ENCODE measurements at places on chromosomes 5 and 9.

GRCh38 chr5:95102080-95102479 is 182.8 kb downstream of the MCTP1 start:
- DNase-seq: no peak

- no peak for DNase-seq
Measured at GRCh38 chr5:149326611-149327010, 18.7 kb upstream of the GRPEL2 start.

DNA sequence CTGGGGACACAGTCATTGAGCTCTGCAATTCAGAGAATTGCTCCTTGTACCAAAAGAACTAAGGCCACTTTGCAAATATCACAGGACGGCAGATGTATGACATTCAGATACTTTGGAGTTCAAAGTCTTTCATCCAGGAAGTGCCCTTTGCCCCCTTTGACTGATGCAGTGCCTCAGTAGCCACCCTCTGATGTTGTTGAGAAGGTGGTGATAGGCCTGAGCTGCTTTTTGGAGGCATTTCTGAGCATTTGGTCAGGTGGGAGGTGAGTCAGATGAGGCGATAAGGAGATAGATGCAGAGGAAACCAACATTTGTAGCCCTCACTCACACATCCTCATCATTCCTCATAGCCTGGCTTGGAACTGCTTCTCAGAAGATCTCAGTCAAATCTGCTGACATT is 63.4 kb downstream of the ANGPTL2 start:
- DNase-seq: no peak

DNA sequence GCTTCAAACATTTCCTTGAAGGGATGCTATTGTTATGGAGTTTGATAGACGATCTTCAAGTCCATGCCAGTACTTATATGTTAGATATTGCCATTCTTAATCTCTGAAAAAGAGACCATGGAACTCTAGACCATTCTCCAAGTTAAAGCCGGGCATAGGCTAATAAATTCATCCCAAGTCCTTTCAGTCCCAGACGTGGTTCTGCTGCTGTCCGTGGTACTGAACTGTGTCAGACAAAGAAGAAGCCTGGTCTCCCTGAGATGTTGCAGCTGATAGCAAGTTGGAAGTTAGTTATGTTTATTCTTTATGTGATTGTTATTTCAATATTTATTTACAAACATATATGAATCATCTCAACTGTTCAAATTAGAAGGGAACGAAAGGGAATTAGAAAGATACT is 158.7 kb downstream of the NMUR2 start:
- DNase-seq: peak; percentile 18

DNA sequence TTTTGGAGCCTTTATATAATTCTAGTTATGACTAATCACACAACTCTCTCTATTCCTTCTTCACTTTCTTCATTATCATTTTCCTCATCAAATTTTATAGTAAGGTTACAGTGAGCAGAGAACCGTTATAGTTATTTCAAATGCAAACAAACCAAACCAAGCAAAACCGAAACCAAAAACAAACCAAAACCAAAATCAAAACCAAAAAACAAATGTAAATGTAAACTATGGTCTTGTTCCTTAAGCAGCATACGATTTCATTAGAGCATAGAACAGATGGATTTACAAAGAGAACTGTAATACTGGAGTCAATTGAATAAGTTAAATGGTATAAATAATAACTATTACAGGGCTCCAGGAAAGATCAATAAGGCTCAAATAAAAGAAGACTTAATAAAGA is 447.1 kb downstream of the LRRC70 start:
- DNase-seq: no peak

DNA sequence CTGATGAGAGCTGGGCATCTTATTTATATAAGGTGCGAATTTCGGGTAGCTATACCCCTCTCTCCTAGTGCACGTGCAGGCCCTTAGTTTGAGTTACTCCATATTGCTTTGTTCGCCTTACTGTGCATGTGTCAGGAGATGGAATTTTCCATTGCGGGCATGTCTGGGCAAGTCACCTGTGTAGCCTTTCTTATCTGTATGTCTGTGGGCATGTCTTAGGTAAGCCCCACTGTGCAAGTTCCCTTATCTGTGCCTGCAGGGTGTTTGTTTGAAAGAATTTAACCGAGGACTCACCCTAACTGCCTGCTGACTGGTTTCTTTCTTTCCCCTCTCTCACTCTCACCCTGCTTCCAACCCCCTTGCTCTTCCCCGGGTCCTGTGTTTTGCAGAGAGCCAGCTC is 140.7 kb upstream of the RANBP3L start:
- DNase-seq: no peak

- no peak for DNase-seq
Measured at GRCh38 chr5:11955331-11955730, 51.1 kb upstream of the CTNND2 start.

DNA sequence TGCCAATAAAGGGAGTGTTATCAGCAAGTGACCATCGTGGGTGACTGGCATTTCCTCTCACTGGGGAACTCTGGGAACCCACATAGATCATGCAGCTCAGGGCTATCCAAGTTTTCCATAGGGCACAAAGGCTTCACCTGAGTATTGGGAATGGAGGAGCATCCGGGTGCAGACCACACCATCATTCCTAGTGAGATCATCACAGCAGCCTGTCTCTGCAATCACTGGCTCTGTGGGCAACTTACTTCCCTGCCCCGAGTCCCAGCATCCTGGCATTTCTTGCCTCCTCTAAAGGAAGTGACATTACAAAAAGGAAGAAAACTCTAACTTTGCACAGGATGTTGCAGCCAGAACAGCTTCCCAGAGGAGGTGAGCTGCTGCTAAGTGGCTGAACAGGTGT is 80.6 kb upstream of the SHB start:
- DNase-seq: no peak

DNA sequence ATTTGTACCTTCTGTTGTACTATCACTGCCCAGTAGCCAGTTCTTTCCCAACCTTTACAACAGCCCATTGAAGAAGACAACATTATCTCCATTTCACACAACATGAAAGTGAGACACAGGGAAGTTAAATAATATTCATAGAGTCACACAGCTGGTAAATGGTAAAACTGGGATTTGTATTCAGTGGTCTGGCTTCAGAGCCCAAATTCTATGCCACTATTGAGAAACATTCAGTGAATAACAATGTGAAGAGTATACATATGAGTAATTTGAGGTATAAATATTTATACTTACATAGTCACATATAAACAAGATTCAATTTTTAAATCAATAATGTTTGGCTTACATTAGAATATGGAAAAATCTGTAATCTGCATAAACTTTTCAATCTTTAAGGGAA is 13.8 kb downstream of the SMIM15 start:
- no peak for DNase-seq

DNA sequence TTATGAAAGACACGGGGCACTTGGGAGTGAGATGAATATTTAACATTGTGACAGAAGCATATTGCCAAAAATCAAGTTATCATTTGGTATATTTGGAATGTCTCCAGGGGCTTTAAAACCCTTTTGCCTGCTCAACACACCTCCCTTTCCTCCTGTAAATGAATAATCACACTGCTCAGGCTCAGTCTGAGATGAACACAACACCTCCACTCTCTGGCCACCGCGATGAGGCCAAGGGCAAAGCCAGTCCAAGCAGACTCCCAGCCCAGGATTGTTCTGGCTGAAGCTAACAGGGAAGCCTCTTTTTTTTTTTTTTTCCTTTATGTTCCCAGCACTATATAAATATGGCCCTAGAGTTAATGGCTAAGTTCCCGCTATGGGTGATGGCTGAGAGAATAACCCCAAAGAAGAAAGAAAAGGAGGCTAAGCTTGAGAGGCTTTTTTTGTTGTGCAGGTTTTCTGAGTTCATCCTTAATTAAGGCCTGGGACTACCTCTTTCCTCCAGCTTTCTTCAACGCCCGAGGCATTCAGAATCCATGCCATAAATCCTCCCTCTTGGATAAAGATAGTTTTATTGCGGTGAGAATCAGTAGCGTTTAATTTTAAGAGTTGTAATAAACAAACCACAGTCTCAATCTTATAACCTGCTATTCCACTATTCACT is 10.5 kb upstream of the ERAP1 start:
- DNase-seq: no peak

DNA sequence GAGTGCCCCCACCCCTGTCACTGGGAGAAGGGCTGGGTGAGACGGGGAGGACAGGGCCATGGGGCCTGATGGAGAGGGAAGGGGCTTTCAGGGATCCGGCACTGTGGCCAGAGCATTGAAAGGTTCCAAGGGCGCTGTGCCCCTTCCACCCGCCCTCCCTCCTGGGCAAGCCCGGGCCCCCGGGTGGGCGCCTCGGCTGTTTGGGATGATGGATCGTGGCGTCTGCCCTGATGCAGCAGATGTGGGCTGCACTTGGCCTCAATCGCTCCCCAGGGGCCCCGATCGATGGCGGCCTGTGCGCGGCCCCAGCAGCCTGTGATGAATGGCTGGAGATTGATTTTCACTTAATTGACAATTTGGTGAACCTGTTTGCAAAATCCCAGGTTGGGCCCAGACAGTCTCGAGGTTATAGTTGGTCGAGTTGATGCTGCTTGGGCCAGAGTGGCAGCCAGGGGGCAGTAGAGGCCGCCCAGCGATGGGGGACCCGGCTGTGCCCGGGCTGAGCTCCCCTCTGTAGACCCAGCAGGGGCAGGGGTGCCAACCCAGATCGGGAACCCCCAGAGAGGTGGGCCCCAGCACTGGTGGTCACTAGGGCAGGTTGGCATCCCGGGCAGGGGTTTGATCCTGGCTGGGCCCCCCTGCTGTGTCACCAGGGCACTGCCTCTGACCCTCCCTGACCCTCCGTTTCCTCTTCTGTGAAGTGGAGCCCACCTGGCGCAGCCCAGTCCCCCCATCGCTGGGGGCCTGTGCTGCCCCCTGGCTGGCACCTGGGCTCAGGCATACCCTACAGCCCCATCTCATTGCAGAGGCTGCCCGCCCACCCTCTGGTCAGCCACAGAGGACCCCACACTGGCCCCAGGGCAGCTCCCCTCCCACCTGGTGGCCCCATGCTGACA is 34.7 kb downstream of the LHX3 start:
- DNase-seq: peak; percentile 40

GRCh38 chr5:173752653-173753052 is 135.5 kb upstream of the CPEB4 start:
- DNase-seq: no peak

DNA sequence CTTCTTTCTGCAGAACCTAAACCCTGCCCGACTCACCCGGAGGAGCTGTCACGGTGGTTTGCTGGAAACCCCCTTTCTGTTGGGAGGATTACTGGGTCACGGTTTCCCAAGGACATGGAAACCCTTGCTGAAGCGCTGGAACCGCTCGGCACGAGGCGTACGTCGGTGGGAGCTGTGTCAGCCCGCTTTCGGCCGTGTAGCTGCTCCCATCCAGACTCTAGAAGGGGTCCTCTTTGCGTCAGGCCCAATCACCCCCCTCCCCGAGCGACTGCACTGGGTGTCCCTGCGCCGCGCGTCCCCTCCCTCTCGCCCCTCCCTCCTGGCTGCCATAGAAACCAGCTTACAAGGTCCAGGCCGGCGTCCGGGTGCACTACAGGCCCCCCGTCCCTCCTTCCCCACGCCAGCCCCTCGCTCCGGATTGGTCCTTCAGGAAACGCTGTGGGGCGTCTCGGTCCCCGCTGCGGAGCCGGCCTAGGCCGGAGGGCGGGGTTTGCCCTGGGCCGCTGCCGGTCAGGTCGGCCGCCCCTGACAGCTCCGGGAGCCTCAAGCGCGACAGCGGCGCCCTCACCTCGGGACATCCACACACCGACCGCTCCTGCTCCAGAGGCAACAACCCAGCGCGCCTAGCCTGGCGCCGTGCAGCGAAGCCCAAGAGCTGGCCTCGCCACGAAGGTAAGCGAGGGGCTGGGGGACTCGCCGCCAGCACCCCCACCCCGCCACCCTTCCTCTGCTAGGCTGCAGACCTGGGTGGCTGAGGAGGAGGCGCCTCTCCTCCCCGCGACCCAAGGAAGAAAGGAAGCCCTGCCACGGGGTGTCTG is at the start of gene NIM1K:
TSS of gene NIM1K (plus strand) at position 486 of the 818 bp plus-strand sequence. CDS start 53,551 bp downstream, outside the sequence.
- DNase-seq: peak; percentile 76

DNA sequence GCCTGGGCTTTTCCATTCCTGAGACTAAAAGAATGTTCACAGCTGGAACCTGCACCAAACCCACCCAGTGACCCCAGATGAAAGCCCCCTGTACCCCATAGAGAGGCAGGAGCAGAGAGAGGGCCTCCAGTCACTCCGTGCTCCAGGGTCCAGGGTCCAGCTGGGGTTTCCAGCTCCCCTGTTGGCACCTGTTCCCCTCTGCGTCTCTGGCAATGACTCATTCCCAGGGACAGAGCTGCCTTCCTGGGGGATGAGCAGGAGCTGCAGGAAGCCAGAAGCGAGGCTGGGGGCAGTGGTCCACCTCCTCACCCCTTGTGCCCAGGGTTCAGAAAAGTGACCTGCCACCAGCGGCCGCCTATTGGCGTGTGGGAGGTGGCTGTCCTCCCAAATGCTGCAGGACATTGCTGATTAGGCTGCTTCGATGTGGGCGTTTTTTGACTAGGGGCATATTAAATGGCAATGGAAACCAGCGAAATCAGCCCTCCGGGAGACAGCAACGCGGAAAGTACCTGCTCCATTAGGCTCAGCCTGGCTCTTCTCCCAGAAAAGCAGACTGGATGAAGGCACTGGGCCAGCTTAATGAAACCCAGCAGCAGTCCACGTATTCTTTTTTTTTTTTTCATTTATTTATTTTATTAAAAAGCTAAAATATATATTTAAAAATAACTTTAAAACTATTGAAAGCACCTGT is 97.4 kb downstream of the DAP start:
- no peak for DNase-seq

DNA sequence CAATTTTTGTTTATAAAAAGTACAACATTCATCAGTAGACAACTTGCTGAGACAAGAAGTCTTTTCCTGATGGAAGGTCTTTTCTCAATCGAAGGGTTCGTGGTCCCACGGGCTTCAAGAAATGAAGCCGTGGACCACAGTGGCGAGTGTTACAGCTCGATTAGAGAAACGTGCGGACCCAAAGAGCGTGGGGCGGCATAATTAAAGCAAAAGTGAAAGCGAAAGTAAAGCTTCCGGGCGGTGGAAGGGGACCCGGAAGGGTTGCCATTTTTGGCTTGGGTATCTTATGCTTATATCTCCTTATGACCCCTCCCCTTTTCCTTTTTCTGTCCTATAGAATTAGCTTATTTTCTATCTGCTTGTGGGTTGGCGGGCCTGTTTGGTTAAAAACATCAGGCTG is 2309.4 kb upstream of the ACO1 start:
- DNase-seq: no peak

DNA sequence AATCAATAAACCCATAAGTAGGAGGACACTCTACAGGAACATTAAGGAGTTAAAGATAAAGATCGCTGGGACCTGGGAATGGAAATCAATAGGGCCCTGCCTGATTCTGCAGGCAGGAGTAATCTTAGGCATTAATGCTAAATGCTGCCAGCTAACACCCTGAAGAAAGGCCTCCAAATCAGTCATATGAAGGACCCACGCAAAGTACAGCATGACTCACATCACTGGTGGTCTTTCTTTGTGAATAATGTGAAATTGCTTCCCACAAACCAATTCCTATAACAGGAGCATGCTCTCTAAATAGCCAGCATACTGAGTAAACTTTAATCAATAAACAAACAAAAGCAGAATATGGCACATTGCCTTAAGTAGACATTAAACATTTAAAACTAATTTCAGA is 172.3 kb downstream of the SEMA5A start:
- no peak for DNase-seq

- peak; percentile 75 for DNase-seq
Measured at GRCh38 chr9:134325096-134325812, 1.0 kb upstream of the RXRA start.

GRCh38 chr9:92696619-92697018 is 26.7 kb upstream of the IPPK start:
- DNase-seq: no peak

- DNase-seq: peak; percentile 92
Measured at GRCh38 chr9:107637421-107638420, 148.2 kb upstream of the KLF4 start.

- no peak for DNase-seq
Measured at GRCh38 chr9:94824913-94825610, 98.6 kb downstream of the AOPEP start.

Measured in Right ventricle myocardium superior (tissue), 1 donor.